ENCODE measurements at places on chromosomes 12 and 14.

- no peaks in the 10 kb centered on the region for H3K36me3 ChIP-seq
- H3K4me1 ChIP-seq: no peaks in the 10 kb centered on the region
- no peak overlapping the region for H3K4me3 ChIP-seq
- DNase-seq: no peak
- H3K27me3 ChIP-seq: no peaks in the 10 kb centered on the region
- no peak overlapping the region for H3K27ac ChIP-seq
Measured at GRCh38 chr14:43336351-43336750, 1170.7 kb downstream of the FSCB start.

DNA sequence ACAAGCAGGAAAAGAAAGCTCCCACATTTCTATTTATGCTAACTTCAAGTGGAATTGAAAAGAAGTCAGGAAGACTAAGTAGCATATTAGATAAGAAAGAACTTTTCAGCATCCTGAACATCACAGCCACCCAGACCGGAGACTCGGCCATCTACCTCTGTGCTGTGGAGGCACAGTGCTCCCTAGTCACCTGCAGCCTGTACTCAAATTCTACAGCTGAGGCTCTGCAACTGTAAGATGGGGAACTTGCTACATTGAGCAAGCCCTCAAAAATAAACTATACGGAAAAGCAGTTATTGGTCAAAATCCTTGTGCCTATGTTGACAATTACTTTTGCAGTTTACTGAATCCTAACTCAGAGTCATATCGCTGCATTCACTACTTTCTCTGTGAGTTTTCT lies 361.9 kb downstream of the DAD1 start:
- H3K4me3 ChIP-seq: no peak overlapping the region
- no peaks in the 10 kb centered on the region for H3K36me3 ChIP-seq
- H3K27me3 ChIP-seq: peaks cover 3% of the 10 kb centered on the region
- no peak overlapping the region for H3K27ac ChIP-seq
- H3K4me1 ChIP-seq: no peaks in the 10 kb centered on the region
- no peak for DNase-seq

DNA sequence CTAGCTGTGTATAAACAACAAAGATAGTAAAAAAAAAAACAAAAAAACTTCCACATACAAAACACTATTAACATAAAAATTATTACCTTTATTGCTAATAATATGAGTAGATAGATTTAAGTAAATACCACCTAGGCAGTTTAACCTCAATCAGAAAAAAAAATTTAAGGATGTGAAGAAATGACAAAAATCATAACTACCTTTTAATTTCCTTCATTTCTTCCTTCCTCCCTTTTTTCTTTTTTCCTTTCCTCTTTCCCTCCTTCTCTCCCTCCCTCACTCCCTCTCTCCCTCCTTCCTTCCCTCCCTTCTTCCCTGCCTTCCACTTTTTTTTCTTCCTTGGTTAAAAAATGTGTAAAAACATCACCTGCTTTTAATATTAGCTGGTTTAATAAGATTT lies 81.7 kb downstream of the SOX5 start:
- no peak for DNase-seq
- no peak overlapping the region for H3K27ac ChIP-seq
- H3K27me3 ChIP-seq: no peaks in the 10 kb centered on the region
- no peak overlapping the region for H3K4me3 ChIP-seq

DNA sequence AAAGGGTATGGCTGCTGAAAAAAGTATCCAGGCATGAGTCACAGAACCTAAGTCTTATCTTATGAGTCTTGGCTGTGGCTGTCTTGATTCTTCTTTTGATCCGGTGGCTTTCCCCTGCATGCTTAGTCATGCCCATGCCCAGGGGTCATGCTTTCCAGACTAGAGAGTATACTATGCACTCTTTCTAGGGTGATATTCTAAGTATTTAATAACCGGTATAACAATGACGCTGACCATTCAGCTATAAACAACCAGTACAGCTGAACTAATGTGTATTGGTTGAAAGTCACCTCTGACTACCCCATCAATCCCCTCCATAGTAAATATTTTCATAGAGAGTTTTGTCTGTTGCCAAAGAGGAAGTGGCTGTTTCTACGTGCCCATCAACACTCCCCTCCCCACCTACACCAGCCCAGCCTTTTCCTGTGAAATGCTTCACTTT lies 34.7 kb upstream of the NRXN3 start:
- H3K4me1 ChIP-seq: no peaks in the 10 kb centered on the region
- no peaks in the 10 kb centered on the region for H3K27me3 ChIP-seq
- H3K4me3 ChIP-seq: no peak overlapping the region
- peak; percentile 79 for DNase-seq
- H3K36me3 ChIP-seq: no peaks in the 10 kb centered on the region

DNA sequence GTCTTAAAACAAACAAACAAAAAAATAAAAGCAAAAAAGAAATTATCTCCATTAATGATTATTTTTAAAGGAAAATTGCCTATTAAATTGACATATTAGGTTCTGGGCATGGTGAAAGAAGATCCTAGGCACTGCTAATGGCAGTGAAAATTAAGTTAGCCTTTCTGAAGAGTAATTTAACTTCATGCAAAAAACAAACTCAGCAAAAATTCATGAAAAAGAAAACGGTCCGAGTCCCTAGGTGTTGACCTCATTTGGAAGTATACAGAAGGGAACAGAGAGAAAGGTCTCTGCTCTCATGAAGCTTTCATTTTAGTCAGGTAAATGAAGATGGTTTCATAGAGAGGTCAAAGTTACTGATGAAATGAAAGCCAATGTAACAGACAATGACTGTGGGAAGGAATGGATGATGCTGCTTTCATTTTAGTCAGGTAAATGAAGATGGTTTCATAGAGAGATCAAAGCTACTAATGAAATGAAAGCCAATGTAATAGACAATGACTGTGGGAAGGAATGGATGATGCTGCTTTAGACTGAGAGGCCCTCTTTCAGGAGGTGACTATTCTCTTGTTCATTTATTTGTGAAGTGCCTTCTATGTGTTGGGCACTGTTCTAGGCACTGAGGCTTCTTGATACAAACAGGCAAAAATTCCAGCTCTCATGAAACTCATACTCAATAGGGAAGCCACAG lies 50.1 kb downstream of the OVCH1 start:
- DNase-seq: no peak
- no peaks in the 10 kb centered on the region for H3K36me3 ChIP-seq
- H3K27ac ChIP-seq: no peak overlapping the region
- H3K4me1 ChIP-seq: no peaks in the 10 kb centered on the region
- no peak overlapping the region for H3K4me3 ChIP-seq

GRCh38 chr14:71236487-71236886 lies 329.2 kb downstream of the PCNX1 start:
- no peaks in the 10 kb centered on the region for H3K36me3 ChIP-seq
- no peak for DNase-seq
- H3K4me3 ChIP-seq: no peak overlapping the region
- no peaks in the 10 kb centered on the region for H3K4me1 ChIP-seq
- H3K27me3 ChIP-seq: no peaks in the 10 kb centered on the region
- no peak overlapping the region for H3K27ac ChIP-seq

DNA sequence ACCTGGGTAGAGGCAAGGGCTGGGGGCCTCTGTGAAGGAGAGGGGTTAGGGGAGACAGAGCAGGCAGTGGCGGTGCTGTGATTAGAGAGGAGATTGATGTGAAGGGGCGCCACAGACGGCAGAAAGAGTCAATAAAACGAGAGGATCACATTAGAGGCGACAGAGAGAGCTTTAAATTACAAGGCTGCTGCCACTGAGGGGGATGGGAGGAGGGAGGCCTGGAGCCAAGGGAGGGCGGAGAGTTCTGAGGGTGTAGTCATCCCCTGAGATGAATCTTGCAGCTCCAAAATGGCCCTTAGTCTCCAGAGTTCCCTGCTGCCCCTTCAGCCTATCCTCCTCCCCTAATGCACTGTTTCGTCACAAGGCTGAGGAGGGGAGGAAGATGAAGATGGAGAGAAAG lies 12.8 kb downstream of the ZFHX2 start:
- H3K27ac ChIP-seq: no peak overlapping the region
- no peak overlapping the region for H3K4me3 ChIP-seq
- no peaks in the 10 kb centered on the region for H3K27me3 ChIP-seq
- H3K4me1 ChIP-seq: peaks cover 4% of the 10 kb centered on the region
- no peak for DNase-seq

GRCh38 chr12:132392389-132393244 lies 63.2 kb upstream of the GALNT9 start:
- H3K27me3 ChIP-seq: peaks cover 6% of the 10 kb centered on the region
- DNase-seq: no peak
- no peak overlapping the region for H3K4me3 ChIP-seq
- H3K27ac ChIP-seq: no peak overlapping the region
- no peaks in the 10 kb centered on the region for H3K4me1 ChIP-seq

DNA sequence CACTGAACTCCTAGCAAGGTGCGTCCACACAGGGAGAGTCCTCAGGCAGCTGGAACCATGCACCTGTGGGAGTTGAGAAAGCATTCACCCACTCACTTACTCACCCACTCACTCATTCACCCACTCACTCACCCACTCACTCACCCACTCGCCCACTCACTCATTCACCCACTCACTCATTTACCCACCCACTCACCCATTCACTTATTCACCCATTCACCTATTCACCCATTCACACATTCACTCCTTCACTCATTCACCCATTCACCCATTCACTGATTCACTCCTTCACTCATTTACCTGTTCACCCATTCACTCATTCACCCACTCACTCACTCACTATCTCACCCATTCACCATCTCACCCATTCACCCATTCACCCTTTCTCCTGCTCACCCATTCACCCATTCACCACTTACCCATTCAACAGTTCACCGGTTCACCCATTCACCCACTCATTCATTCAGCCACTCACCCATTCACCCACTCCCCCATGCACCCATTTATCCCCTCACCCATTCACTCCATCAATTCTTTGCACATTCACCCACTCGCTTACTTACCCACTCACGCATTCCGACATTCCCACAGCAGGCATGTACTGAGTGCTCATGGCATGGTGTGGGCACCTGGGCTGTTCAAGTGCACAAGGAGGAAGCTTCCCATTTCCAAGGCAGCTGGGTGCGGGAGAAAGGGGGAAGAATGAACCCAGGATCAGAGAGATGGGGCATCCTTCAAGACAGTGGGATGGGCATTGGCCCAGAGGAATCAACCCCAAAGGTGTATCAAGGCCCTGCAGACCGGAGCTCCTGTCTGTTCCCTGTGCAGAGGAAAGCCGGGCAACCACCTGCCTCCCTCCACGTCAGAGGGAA lies 135.2 kb upstream of the C14orf180 start:
- no peak overlapping the region for H3K27ac ChIP-seq
- no peak for DNase-seq
- H3K4me1 ChIP-seq: no peaks in the 10 kb centered on the region
- no peak overlapping the region for H3K4me3 ChIP-seq
- H3K36me3 ChIP-seq: no peaks in the 10 kb centered on the region

- no peak overlapping the region for H3K27ac ChIP-seq
- no peak overlapping the region for H3K4me3 ChIP-seq
- H3K36me3 ChIP-seq: no peaks in the 10 kb centered on the region
- DNase-seq: no peak
- no peaks in the 10 kb centered on the region for H3K4me1 ChIP-seq
Measured at GRCh38 chr12:117577122-117577657, 215.8 kb upstream of the NOS1 start.

DNA sequence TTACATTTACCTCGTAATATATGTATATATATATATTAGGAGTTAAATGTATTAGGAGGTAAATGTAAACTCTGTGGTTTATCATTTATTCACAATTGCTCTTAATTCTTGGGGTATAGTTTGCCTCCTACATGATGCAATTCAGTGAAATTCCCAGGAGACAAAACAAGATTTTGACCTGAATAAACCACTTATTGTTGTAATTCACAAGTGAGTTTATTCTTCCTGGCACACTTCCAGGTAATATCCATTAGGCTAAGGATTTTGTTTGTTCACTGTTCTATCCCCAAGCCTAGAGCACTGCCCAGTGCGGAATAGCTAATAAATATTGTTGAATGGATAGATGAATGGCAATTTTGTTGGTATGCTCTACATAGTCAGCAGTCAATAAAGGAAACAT lies 3.0 kb downstream of the SMIM10L1 start:
- no peak overlapping the region for H3K27ac ChIP-seq
- H3K36me3 ChIP-seq: no peaks in the 10 kb centered on the region
- no peak overlapping the region for H3K4me3 ChIP-seq
- DNase-seq: no peak
- H3K27me3 ChIP-seq: no peaks in the 10 kb centered on the region

DNA sequence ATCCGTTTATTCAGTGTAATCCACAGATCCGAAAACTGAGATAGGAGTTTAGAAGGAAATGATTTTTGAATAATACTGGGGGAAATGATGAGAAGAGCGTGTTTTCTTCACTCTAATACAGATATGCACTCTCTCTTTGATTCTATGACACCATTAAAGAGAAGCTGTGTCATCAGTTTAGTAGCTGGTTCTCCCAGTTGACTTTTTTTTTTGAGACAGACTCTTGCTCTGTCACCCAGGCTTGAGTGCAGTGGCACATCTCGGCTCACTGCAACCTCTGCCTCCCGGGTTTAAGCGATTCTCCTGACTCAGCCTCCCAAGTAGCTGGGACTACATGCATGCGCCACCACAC lies 48.4 kb upstream of the EML1 start:
- no peaks in the 10 kb centered on the region for H3K27me3 ChIP-seq
- H3K27ac ChIP-seq: peak overlapping the region; percentile 45
- no peak for DNase-seq
- H3K36me3 ChIP-seq: no peaks in the 10 kb centered on the region
- H3K4me3 ChIP-seq: no peak overlapping the region

DNA sequence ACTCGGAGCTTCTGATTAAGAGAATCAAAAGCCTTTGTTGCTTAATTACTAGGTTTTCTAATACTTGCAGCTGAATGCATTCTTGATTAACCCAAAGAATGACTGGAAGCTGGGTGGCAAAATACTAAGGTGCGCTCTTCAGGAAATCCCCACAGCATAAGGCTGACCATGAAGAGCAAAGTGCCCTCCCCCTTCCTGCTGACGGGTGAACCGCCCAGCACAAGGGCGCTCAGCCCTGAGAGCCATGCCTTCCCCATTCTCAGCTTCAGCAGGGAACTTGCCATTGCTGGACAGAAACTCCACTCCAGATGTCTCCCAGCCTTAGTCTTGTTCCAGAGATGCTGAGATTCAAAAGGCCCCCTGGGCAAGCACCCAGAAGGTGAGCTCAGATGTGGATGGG lies 27.2 kb upstream of the FBRSL1 start:
- H3K27me3 ChIP-seq: no peaks in the 10 kb centered on the region
- no peaks in the 10 kb centered on the region for H3K36me3 ChIP-seq
- no peak for DNase-seq
- H3K27ac ChIP-seq: no peak overlapping the region
- no peaks in the 10 kb centered on the region for H3K4me1 ChIP-seq

GRCh38 chr12:53518381-53518780 lies 11.1 kb upstream of the NPFF start:
- H3K27me3 ChIP-seq: no peaks in the 10 kb centered on the region
- peak; percentile 36 for DNase-seq
- H3K4me3 ChIP-seq: no peak overlapping the region
- H3K27ac ChIP-seq: no peak overlapping the region

DNA sequence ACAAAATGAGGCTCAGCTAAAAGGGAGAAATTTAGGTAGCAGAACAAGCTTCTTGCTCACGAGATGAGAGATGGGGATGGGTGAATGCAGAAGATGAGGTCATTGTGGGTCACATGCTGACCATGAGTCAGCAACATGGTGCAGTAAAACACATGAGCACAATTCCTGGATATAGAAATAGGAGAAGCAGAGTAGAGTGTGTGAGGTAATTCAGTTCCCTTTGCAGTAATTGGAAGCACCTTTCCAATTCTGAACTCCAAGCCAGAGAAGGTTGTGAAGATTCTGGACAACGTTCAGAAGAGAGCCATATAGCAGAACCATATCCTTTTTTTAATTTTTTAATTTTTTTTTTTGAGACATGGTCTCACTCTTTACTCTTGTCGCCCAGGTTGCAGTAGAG lies 62.0 kb upstream of the LMNTD1 start:
- H3K4me3 ChIP-seq: no peak overlapping the region
- peaks cover 3% of the 10 kb centered on the region for H3K4me1 ChIP-seq
- DNase-seq: peak; percentile 90
- no peaks in the 10 kb centered on the region for H3K27me3 ChIP-seq
- H3K36me3 ChIP-seq: no peaks in the 10 kb centered on the region
- peak overlapping the region; percentile 62 for H3K27ac ChIP-seq

Measured in fibroblast of lung (primary cell).